Activated naive CD4-positive, alpha-beta T cell treated with anti-CD3 and anti-CD28 coated beads, Interleukin-2, amount 10 ng/mL, durations not matched to agents 5 hours and 36 hours (primary cell): ENCODE measurements at places on chromosomes 16 and 17. TPM values are rescaled to one million over a fixed set of nuclear protein-coding genes. Genes with fewer than 3 reads are reported as not detected.

The CNTNAP4 gene
- total RNA-seq: not detected

The PHKG2 gene
- total RNA-seq: 37.1 TPM

The GLP2R gene
- total RNA-seq: not detected

The PHAF1 gene
- total RNA-seq: 15.9 TPM

The MRPS7 gene
- total RNA-seq: 37.9 TPM

The MIEF2 gene
- 10.3 TPM for total RNA-seq

The ABCA8 gene
- not detected for total RNA-seq

The NOXO1 gene
- 0.40 TPM for total RNA-seq

The SEPTIN12 gene
- total RNA-seq: not detected

The NPB gene
- 0.20 TPM for total RNA-seq

The TEKT5 gene
- total RNA-seq: not detected

The RASL10B gene
- not detected for total RNA-seq

The TBC1D26 gene
- not detected for total RNA-seq

The C16orf96 gene
- total RNA-seq: 0.25 TPM

The VTN gene
- not detected for total RNA-seq

The CD300H gene
- total RNA-seq: not detected

The GPR179 gene
- total RNA-seq: not detected

The KRTAP16-1 gene
- not detected for total RNA-seq

The DRG2 gene
- 47.8 TPM for total RNA-seq

The PIRT gene
- total RNA-seq: not detected

The ZSCAN10 gene
- total RNA-seq: 0.28 TPM

The SMYD4 gene
- 32.8 TPM for total RNA-seq

The NPIPA3 gene
- 2.9 TPM for total RNA-seq

The TSPOAP1 gene
- total RNA-seq: 35.2 TPM

The PRSS36 gene
- 2.0 TPM for total RNA-seq

The CCDC200 gene
- total RNA-seq: not detected

The CYBC1 gene
- 242 TPM for total RNA-seq

The SHISA9 gene
- not detected for total RNA-seq

The OR1E1 gene
- not detected for total RNA-seq

The FAM171A2 gene
- total RNA-seq: 0.15 TPM

The HAP1 gene
- total RNA-seq: not detected

The SSTR5 gene
- not detected for total RNA-seq

The C1QTNF8 gene
- not detected for total RNA-seq

The ACSM2A gene
- total RNA-seq: not detected

The MT1F gene
- 23.7 TPM for total RNA-seq

The IQCK gene
- 1.4 TPM for total RNA-seq

The ACE gene
- total RNA-seq: 3.1 TPM

The AURKB gene
- 127 TPM for total RNA-seq

The FADS6 gene
- total RNA-seq: not detected

The CHRNE gene
- not detected for total RNA-seq

The KRT23 gene
- total RNA-seq: not detected

The HAGHL gene
- total RNA-seq: 7.6 TPM

The IGF2BP1 gene
- total RNA-seq: not detected

The KRTAP1-1 gene
- total RNA-seq: not detected

The NPIPA2 gene
- total RNA-seq: 5.2 TPM

The RGS11 gene
- not detected for total RNA-seq

The KRT33A gene
- not detected for total RNA-seq

The CDH8 gene
- total RNA-seq: not detected

The CCL23 gene
- not detected for total RNA-seq
